ENCODE measurements at places on chromosomes 11 and 22.

GRCh38 chr22:44408829-44409192, 89.2 kb downstream of the RTL6 start:
- DNase-seq = no peak

DNA sequence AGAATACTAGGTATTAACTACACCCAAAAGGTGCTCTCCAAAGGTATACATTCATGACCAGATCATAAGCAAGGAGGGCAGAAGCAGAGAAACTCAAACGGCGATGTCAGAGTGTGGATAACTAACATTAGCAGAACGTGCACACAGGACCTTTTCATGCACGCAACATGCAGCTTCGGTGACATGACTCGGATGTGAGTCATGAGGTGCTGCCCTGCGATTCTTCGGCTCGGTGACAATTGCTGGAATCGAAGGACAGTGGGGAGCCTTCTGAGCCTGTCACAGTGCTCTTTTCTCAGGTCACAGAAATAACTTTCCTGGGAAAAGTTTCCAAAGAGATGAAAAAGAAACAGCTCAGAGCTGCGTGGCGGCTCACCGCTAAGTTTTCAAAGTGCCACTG, 418.5 kb upstream of the SYN3 start:
- DNase-seq = no peak

- peak; percentile 64 for DNase-seq
Observed at GRCh38 chr11:68974421-68975194, 6.2 kb downstream of the MRGPRD start.

GRCh38 chr22:32796865-32797573, 4.5 kb upstream of the TIMP3 start:
- peak; percentile 78 for DNase-seq

DNA sequence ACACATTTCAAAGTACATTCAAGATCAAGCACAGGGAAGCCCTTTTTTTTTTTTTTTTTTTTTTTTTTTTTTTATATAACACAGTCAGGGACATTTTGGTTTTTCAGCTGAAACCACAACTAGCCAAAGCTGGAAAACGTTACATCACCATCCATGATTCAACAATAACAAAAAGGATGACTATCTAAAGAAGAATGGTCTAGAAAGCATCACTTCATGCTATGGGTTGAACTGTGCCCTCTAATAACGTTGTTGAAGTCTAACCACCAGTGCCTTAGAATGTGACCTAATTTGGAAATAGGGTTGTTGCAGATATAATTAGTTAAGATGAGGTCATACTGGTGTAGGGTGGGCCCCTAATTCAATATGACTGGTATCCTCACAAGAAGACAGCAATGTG, 46.6 kb downstream of the MTMR2 start:
- no peak for DNase-seq

GRCh38 chr22:26675687-26676268, 18.4 kb downstream of the MIAT start:
- DNase-seq = no peak

- DNase-seq = no peak
Observed at GRCh38 chr11:7611411-7611810, 61.9 kb downstream of the CYB5R2 start.

DNA sequence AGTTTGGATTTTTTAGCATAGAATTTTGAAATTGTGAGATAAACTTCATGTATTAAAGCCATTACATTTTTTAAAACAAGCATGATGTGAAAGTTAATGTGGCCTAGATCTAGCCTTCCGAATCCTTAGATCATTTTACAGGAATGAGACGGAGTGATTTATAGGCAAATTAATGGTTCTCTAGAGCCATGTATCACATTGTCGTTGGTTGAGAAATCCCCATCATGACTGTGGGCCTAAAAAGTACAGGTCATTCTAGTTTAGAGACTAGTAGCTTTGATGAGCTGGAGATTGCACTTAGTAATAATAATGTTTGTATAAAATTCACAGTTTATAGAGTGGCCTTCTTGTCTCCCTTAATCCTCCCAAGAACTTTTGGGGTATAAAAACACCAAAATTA, 7.1 kb downstream of the EWSR1 start:
- no peak for DNase-seq

- DNase-seq = no peak
Observed at GRCh38 chr22:39655831-39656230, 85.3 kb downstream of the CACNA1I start.

- DNase-seq = no peak
Observed at GRCh38 chr22:48941033-48941902, 886.4 kb downstream of the BRD1 start.

DNA sequence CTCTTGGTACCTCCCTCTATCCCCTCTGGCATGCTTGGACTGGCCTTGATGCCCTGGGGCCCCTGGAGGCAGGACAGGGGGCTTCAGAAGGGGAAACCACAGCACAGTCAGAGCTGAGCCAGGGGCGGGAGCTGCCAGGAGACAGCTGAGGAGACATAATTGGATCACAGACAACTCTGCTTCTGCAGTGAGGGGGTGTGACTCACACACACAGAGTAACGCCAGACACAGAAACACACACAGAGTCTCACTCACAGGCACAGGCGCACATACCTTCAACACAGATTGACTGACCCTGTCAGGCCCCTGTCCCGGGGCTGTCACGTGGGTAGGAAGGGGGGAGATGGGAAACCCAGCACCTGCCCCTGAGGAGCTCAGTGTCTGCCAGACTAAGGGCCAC, 20.6 kb downstream of the STARD10 start:
- peak; percentile 72 for DNase-seq

- DNase-seq = no peak
Observed at GRCh38 chr22:38030311-38031133, 26.7 kb upstream of the PICK1 start.

DNA sequence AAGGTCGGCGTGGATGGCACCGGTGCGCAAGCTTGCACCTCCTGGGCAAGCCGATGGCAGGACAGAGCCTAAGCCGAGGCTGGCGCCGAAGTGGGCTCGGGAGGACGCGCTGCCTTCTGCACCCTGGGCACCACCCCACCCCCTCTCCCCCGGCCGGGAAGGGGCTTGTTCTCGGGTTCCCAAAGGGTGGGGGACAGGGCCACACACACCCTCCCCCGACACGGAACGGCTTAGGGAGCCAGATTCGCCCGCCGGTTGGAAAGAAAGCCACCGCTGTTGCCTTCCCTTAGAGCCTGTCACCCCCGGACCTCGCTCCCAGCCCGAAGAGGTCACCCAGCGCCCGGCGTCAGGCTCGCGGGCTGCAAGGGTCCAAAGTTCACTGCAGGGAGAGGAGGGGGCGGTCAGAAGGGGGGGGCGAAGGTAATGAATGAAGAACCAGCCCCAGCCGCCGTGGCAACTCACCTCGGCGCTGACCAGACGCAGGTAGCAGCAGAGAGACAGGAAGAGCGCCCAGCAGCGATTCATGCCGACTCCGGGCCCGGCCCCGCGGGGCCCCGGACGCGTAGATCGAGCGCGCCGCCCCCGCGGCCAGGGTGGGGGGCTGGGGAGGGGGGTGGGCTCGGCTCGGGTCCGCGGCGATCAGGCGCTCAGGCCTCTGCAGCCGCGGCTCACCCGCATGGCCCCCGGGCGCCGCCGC, 1.2 kb downstream of the PDGFB start:
- DNase-seq = no peak

DNA sequence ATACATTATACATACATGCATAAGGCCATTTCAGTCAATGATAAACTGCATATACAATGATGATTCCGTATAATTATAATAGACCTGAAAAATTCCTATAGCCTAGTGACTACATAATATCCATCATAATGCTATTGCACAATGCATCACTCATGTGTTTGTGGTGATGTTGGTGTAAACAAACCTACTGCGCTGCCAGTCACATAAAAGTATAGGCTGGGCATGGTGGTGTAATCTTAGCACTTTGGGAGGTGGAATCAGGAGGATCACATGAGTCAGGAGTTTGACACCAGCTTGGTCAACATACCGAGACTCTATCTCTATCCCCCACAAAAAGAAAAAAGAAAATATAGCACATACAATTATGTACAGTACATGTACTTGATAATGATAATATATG, 163.7 kb upstream of the DDI1 start:
- no peak for DNase-seq

DNA sequence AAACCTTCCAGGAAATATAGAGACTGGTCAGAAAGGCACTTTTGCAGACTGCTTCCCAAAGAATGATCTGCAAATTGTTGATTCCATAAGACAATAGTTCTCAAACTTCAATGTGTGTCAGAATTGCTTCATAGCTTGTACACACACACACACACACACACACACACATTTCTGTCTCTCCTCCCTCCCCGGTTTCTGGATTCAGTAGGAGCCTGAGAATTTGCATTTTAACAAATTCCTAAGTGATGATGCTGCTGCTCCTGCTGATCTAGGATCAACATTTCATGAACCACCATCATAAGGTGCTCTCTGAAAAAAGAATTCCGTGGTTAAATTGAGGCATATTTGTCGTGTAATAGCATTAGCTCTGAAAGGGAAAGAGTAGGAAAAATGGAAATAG, 35.3 kb upstream of the FZD4 start:
- DNase-seq = peak; percentile 34

Measured in ELF-1 (cell line).